ENCODE measurements at places on chromosomes 7 and 10.

DNA sequence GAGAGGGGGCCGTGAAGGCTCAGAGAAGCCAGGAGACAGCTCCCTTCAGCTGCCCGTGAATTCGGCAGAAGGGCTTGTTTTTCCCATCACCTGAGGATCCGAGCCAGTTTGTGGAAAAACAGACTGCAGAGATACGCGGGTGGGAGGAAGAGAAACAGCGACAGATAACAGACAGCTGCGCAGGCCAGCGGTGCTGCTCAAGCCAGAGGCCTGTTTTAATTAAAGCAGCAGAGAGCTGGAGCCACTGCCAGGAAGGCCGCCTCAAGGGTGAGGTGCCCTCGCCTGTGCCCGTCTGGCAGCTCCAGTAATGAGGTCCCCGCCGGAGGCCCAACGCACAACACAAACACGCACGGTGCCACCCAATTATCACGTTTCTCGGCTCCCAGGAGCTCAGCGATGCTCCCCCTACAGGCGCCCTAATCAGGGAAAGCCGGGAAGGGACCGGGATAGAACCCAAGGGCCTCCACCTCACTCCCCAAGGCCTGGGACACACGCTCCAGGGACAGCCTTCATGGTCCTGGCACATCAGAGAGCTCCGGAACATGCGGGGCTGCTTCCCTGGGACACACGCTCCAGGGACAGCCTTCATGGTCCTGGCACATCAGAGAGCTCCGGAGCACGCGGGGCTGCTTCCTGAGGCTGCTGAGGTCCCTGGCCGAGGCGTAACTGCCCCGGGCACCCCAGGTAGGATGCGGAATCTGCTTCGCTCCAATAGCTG, 60.6 kb upstream of the DNAAF5 start:
- DNase-seq, result no peak

- DNase-seq, result no peak
Observed at GRCh38 chr7:64870656-64871055, 32.4 kb upstream of the ZNF273 start.

DNA sequence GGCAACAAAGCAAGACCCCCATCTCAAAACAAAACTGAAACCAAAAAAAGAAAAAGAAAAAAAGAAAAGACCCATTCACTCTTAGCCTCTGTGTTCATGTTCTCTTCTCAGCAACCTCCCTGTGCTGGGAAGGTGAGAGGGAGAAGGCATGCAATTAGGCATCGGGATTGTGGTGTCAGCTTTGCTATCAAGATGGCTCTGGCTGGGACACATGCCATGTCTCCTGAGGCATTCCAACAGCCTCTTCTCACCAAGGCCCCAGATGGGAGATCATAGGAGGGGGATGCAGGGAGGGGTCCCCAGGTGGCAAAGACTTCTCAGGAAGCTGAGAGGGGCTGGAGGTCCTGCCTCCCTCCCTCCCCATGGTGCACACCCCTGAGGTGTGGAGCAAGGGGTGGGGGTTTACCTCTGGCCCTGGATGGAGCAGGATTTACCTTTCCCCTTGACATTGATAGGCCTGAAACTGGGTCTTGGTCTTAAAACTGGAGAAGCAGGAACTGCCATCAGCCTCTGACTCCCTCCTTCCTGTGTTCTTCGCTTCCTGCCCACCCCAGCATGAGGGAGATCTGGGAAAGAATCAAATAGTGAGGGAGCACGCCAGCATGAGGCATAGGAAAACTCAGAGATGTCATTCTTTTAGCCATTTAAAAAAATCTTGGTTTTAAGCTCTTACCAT, 96.2 kb upstream of the DUSP5 start:
- DNase-seq, result no peak

DNA sequence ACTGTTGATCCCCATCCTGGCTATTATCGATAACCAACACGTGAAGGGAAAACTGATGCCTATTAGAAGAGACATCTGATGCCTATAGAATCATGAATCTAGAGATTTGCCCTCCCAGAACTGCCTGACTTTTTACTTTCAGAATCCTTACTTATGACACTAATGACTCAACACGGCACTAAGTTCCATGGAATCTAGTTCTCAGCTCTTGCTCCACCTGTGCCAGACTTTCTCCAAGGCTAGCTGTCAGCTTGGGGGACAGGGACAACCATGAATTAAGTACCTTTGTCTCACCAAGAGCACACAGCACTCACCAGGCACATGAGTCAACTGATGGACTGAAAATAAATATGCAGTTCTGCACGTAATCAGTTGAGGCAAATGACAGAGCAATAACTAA, 184.2 kb downstream of the FRMD4A start:
- DNase-seq, result no peak

All from activated T-cell treated with anti-CD3 and anti-CD28 coated beads, Interleukin-2, amount 50 U/mL, for 24 hours (primary cell).